ENCODE measurements at places on chromosomes 4 and X.

DNA sequence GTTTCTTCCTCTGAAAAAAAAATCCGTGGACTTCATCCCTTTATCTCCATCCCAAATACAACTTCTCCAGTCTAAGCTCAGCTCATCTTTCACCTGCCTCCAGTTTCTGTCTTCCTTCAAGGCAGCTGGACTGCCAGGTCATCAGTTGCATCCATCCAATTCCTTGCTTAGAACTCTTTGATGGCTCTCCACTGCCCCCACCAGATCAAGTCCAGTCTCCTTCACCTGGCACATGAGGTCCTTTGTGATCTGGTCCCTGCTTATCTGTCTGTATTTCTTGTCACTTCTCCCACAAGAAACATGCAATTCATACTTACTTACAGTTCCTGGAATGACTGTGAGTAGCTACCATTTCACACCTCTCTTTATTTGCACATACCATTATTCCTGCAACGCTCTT is 33.8 kb downstream of the OTUD6A start:
- no peaks in the 10 kb centered on the region for H3K36me3 ChIP-seq
- no peaks in the 10 kb centered on the region for H3K4me1 ChIP-seq
- H3K27me3 ChIP-seq: no peaks in the 10 kb centered on the region
- no peak overlapping the region for H3K4me3 ChIP-seq
- DNase-seq: peak; percentile 14

DNA sequence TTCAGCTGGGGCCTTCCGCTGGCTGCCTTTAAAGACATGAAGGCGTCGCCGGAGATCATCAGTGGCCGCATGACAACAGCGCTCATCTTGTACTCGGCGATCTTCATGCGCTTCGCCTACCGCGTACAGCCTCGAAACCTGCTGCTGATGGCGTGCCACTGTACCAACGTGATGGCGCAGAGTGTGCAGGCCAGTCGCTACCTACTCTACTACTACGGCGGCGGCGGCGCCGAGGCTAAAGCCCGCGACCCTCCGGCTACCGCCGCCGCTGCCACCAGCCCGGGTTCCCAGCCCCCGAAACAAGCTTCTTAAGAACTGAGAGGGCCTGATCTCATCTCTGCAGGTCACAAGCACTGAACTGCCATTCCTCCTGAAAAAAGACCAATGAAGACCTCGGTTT is 437 bp downstream of the MPC1L start:
- H3K4me3 ChIP-seq: no peak overlapping the region
- no peaks in the 10 kb centered on the region for H3K4me1 ChIP-seq
- H3K27ac ChIP-seq: no peak overlapping the region
- H3K27me3 ChIP-seq: no peaks in the 10 kb centered on the region
- no peak for DNase-seq

GRCh38 chr4:80138551-80139538 is 58.5 kb upstream of the PRDM8 start:
- H3K27me3 ChIP-seq: no peaks in the 10 kb centered on the region
- H3K36me3 ChIP-seq: no peaks in the 10 kb centered on the region
- no peak overlapping the region for H3K4me3 ChIP-seq
- DNase-seq: no peak
- H3K27ac ChIP-seq: no peak overlapping the region

DNA sequence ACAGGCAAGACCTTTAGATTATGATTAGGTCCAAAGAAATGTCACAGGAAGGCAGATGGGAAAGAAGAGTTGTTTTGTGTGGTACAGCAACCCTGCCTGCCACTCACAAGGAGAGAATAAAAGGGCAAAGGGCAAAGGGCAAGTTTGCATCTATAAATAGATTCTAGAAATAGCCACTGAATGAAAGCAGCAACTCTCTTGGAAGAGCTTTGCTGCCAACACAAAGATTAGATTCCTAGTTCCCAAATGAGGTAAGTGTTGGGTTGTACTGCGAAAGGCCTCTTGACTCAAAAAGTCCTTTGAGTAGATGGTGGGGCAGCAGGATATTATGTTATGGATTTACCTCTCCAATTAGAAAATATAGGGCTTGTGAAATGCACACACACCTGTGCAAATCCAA is 61.2 kb downstream of the MOSPD2 start:
- no peaks in the 10 kb centered on the region for H3K4me1 ChIP-seq
- H3K27ac ChIP-seq: no peak overlapping the region
- no peaks in the 10 kb centered on the region for H3K36me3 ChIP-seq
- no peak for DNase-seq

DNA sequence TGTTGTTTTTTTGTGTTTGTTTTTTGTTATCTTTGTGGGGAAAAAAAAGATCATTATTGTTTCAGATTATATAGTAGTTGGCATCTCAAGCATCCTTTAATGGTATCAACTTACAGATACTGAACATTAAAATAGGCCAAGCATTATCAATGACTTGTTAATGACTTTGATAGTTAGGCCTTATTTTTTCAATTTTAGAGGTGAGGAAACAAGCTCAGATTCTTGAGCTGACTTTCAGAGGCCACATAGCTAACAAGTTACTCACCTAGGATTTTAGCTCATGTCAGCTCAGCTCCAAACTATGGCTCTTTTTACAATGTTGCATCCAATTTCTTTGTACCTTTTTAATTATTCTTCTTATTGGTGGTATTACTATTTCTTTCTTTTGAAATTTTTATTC is 471 bp upstream of the PLAC8 start:
- H3K4me1 ChIP-seq: peaks cover 4% of the 10 kb centered on the region
- H3K4me3 ChIP-seq: no peak overlapping the region
- no peaks in the 10 kb centered on the region for H3K27me3 ChIP-seq
- H3K27ac ChIP-seq: peak overlapping the region; percentile 64
- H3K36me3 ChIP-seq: no peaks in the 10 kb centered on the region

- H3K27ac ChIP-seq: no peak overlapping the region
- H3K36me3 ChIP-seq: no peaks in the 10 kb centered on the region
- no peak for DNase-seq
- no peak overlapping the region for H3K4me3 ChIP-seq
These were observed 44.0 kb upstream of the STK26 start for GRCh38 chrX:131979116-131979515.

DNA sequence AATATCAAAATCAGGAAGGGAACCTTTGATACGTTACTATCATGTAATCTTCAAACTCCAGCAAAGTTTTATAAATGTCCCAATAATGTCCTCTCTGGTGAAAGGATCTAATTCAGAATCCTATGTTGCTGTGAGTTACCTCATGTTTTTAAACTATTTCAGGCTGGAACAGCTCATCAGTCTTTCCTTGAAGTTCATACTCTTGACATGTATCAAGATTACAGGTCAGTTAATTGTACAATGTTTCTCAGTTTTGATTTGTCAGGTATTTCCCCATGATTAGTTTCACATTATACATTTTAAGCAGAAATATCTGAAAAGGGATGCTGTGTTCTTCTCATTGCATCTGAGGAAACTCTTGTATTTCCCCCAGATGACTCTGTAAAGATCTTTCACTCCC is 136.5 kb upstream of the HS3ST1 start:
- H3K36me3 ChIP-seq: no peaks in the 10 kb centered on the region
- no peak overlapping the region for H3K4me3 ChIP-seq
- no peaks in the 10 kb centered on the region for H3K27me3 ChIP-seq
- H3K27ac ChIP-seq: no peak overlapping the region
- H3K4me1 ChIP-seq: peaks cover 3% of the 10 kb centered on the region

DNA sequence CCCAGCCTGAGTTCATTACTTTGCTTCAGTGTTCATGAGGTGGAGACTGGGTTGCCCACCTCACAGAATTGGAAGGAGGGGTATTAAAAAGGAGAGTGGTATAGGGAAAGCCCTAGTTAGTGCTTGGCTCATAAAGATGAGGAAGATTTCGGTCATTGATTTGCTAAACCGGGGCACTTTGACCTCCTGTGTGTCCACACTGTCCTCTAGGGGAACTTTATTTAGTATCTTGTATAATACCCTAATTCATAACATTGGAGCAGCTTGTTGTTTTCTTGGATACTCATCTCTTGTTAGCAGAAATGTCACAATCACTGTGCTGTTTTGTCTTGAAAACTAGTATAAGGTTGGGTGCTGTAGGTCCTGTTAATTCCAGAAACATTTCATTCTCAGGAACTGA is 49.8 kb downstream of the GYG2 start:
- H3K27me3 ChIP-seq: no peaks in the 10 kb centered on the region
- no peaks in the 10 kb centered on the region for H3K36me3 ChIP-seq

DNA sequence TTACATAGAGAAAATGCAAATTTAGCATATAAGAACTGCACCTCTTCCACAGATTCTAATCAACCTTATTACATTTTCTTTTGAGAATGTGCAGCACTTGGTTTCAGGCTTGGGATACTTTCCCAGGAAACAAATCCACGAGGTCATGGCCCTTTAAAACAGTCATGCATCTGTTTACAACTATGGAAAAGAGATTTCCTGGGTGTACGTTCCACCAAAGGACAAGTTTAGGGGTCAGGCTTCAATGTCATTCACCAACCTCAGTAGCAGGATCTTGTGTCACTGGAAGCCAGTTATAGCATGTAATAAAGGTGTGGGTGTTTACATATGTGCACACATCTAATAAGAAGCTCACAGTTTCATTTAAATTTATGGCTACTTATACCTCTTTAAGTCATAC is 30.7 kb downstream of the EREG start:
- H3K27ac ChIP-seq: no peak overlapping the region
- H3K4me1 ChIP-seq: no peaks in the 10 kb centered on the region

GRCh38 chrX:130106071-130106470 is 4.2 kb downstream of the ELF4 start:
- no peak for DNase-seq
- no peaks in the 10 kb centered on the region for H3K36me3 ChIP-seq
- no peak overlapping the region for H3K4me3 ChIP-seq
- no peaks in the 10 kb centered on the region for H3K4me1 ChIP-seq

DNA sequence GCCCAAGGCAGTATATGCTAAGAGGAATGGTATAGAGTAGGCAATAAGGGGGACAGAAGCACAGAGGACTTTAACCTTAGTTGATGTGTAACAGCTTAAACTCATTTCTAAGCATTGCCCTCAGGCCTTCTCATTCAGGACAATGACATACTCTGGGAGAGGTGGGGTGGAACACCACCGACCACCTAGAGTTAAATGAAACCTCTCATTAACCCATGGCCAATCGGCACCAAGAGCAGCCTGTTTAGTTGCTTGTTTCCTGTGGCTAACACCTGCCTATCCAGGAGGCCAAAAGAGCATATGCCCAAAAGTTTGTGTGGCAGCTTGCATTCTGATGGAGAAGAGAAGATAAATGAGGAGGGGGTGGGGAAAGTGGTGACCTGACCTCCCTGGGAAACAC is 88.7 kb upstream of the PLAC1 start:
- no peak overlapping the region for H3K4me3 ChIP-seq
- no peaks in the 10 kb centered on the region for H3K27me3 ChIP-seq
- H3K36me3 ChIP-seq: no peaks in the 10 kb centered on the region
- no peaks in the 10 kb centered on the region for H3K4me1 ChIP-seq
- no peak for DNase-seq
- H3K27ac ChIP-seq: peak overlapping the region; percentile 13

- H3K27me3 ChIP-seq: no peaks in the 10 kb centered on the region
- H3K4me1 ChIP-seq: peaks cover 3% of the 10 kb centered on the region
- H3K4me3 ChIP-seq: no peak overlapping the region
- no peaks in the 10 kb centered on the region for H3K36me3 ChIP-seq
- no peak overlapping the region for H3K27ac ChIP-seq
These were observed 5.2 kb downstream of the TMEM164 start for GRCh38 chrX:110008011-110008635.

DNA sequence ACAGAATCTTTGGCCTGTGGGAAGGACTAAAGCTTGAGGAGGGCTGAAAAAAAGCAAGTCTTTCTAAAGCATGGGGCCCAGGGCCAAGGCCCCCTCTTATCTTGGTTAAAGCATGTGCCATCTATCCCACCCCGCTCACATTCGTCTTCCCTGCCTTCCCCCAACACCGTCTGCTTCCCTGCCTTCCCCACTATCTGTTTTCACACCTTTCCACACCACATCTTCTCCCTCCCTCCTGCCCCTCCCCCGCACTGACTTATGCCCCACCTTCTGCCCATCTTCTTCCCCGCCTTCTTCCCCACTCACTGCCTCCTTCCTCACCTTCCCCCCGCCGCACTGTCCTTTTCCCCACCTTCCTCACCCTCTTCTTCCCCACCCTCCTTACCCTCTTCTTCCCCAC is 890 bp upstream of the NAP1L5 start:
- H3K36me3 ChIP-seq: no peaks in the 10 kb centered on the region
- H3K4me1 ChIP-seq: no peaks in the 10 kb centered on the region

- DNase-seq: no peak
- H3K27ac ChIP-seq: no peak overlapping the region
- no peaks in the 10 kb centered on the region for H3K36me3 ChIP-seq
- no peak overlapping the region for H3K4me3 ChIP-seq
- H3K4me1 ChIP-seq: no peaks in the 10 kb centered on the region
These were observed 19.6 kb upstream of the IQCM start for GRCh38 chr4:149835280-149835679.

DNA sequence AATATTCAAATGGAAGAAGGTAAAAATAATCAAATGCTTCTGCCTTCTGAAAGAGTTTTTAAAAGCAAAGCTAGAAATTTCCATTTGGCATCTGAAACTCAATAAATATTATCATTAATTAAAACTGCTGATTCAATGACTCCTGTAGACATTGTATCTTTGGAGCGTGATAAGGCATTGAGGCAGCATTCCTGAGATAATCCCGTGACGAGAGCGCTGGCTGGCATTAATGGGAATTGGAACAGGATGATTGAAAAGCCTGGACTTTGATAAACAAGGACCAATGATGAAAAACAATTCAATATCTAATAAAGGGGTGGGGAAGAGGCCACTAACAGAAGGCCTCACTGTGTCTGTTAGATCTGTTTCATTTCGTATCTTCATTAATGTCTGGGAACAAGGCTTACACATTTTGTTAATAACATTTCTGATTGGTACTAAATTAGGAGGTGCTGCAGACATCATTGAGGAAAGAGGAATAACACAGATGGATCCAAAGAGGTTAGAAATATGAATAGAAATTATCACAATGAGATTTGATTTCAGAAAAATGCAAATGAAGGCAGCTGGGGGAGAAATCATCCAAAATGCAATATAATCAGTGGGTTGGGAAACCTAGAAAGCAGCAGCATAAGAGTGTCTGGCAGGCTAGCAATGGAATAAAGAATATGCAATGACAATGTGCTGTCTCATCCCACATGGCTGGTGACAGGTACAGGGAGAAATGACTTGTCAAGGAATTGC is 102.3 kb downstream of the SCD5 start:
- H3K4me1 ChIP-seq: no peaks in the 10 kb centered on the region
- no peak overlapping the region for H3K4me3 ChIP-seq
- DNase-seq: no peak

DNA sequence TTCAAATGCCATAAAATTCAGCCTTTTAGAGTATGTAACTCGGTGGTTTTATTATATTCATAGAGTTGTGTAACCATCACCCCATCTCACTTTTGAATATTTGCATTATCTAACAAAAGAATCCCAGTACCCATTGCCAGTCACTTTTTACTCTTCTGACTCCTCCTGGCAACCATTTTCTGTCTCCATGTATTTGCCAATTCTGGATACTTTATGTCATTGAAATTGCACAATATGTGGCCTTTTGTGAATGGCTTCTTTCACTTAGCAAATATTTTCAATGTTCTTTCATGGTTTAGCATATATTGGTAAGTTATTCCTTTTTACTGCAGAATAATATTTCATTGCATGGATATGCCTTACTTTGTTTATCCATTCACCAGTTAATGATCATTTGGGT is 79.9 kb downstream of the SLIT2 start:
- H3K36me3 ChIP-seq: no peaks in the 10 kb centered on the region
- H3K4me1 ChIP-seq: no peaks in the 10 kb centered on the region
- H3K27ac ChIP-seq: no peak overlapping the region
- DNase-seq: no peak
- H3K27me3 ChIP-seq: no peaks in the 10 kb centered on the region
- no peak overlapping the region for H3K4me3 ChIP-seq
